ENCODE measurements at places on chromosomes 5 and 9.
A peak's percentile ranks its signal among the peaks of the same experiment; 100 is the strongest.

DNA sequence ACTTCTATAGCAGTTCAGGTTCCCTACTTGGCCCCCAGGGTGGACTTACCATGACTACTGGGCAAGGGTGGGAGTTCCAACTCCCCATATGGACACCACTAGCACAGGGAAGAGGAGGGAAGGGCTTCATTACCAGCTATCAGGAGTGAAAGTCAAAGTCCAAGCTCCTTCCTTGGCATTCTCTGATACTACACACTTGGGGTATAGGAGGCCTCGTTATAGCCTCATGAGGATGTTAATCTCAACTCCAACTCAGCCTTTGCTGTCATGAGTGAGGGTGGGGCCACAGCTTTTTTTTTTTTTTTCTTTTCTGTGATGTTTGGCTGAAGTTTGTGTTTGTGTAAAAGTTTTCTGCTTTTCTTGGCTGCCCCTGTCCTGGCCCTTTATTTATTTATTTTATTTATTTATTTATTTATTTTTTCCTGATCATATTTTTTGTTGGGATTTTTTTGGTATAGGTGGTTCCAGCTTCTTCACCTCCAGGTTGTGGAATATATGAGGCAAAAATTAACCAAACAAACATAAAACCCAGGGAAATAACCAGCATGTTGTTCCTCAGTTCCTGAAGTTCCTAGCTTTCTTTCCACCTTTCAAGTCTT, 8.7 kb downstream of the GARIN3 start:
- no peak for DNase-seq

GRCh38 chr9:114008667-114009410, 69.3 kb downstream of the AMBP start:
- no peak for DNase-seq

GRCh38 chr9:38352530-38353328, 39.8 kb upstream of the ALDH1B1 start:
- no peak for DNase-seq

DNA sequence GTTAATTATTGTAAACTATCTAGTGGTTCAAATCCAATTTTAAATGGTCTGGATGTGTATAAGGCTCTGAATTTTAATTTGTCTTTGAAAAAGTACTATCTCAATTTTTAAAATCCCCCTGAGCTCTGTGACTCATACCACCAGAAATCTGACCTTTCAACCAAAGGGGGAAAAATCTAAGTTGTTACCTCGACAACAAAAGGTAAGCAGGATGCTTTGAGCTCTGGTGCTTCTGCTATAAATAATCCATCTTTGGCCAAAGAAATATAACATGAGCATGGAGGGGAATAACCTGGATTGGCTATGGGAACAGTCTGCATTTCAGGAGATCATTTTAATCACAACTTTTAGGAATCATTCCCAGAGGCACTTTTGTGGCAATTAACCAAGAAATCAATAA, 76.3 kb upstream of the PCSK1 start:
- no peak for DNase-seq

- DNase-seq = no peak
These were observed 292.7 kb downstream of the RAB3C start for GRCh38 chr5:58875599-58875998.

DNA sequence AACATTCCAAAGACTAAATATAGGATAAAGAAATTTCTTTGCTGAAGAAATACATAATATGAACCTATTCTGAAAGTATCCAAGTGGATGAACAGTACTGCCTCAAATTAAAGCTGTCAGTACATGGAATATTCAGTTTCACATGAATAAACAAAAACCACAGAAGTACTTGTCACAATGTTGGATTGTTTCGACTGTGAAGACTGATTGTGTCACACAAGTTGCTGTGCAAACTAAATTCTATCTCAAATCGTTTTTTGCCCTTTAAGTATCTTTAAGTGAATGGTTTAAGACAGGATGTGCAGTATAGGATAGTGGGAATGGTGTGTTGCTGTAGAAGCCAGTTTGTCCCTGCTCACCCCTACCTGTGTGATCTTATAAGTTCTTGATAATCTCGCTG, 137.4 kb upstream of the OTULINL start:
- no peak for DNase-seq

- DNase-seq = no peak
These were observed 30.0 kb downstream of the TRIM32 start for GRCh38 chr9:116717150-116717549.

- no peak for DNase-seq
These were observed 188.8 kb downstream of the FBN2 start for GRCh38 chr5:128349044-128349858.

GRCh38 chr5:61831736-61832135, 474.3 kb upstream of the KIF2A start:
- DNase-seq = no peak

- no peak for DNase-seq
These were observed 2.6 kb upstream of the FOXB2 start for GRCh38 chr9:77016526-77017504.

- DNase-seq = no peak
These were observed 126.1 kb upstream of the PAPPA start for GRCh38 chr9:116027511-116027910.

DNA sequence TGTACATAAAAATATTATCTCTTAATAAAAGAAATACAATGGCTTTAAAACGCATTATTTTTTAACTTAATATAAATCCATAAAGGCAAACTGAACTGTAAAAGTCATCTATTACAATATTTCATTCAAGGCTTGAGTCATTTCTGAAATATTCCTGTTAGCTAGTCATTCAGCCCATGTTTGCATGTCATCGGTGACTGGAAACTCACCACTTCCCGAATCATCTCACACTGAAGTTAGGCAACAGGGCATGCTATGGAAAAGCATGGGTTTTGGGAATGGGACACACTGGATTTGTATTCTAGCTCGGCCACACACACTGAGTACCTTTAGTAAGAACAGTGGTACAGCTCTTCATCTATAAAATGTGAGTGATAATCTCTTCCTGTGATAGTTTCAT, 691.1 kb upstream of the C9orf72 start:
- no peak for DNase-seq

DNA sequence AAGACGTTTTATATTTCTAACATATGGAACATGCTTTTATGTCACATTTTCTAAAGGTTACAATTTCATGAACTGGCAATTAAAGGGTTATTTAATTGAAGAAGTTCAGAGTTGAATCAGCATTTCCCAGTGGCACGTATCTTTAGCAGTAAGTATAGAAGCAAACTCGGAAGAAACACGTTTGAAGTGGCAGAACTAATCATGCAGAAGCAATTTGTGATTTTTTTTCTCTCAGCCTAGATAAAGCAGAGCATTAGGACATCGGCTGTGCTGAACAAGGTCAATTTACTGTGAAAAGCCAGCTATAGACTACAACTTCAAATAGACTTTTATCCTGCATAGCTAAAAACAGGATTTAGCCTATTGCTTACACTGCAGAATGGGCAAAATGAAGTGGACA, 104.7 kb downstream of the ISL1 start:
- DNase-seq = no peak

- DNase-seq = no peak
These were observed 113.2 kb downstream of the TLE4 start for GRCh38 chr9:79684711-79685575.

DNA sequence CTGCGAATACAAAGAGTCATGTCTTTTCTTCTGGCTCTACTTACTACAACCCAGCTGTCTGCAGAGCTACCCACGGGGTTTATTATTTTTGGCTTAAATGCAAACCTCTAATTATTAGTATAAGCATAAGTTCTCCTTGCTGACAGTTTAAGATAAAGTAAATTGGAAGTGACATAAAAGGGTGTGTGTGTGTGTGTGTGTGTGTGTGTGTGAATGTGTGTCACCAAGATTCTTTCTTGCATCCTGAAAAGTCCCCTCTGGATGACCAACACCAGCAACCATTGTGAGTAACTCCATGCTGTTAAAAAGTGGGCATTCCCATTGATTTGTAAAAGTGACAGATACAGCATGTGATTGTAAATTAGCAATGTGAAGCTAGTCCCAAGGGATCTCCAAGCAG, 803.8 kb upstream of the ZNF608 start:
- no peak for DNase-seq

DNA sequence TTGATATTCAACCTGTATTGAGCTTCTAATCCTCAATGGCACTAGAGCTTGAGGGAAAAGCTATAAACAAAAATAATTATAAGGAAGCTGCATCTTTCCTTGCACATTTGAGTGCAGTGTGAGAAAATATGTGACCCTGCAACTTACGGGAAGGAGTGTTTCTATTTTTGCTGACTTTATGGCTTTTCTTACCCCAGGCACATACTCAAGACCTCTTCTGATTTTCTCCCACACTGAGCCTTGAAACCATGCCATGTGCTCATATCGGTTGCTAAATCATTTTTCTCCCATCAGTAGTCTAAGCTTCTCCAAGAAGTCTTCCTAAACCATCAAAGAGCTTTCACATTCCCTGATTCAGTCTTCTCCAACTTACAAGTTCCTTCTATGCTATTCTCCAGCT, 91.5 kb downstream of the CDH6 start:
- no peak for DNase-seq

GRCh38 chr9:131627648-131628458, 82.5 kb downstream of the PRRT1B start:
- peak; percentile 68 for DNase-seq

DNA sequence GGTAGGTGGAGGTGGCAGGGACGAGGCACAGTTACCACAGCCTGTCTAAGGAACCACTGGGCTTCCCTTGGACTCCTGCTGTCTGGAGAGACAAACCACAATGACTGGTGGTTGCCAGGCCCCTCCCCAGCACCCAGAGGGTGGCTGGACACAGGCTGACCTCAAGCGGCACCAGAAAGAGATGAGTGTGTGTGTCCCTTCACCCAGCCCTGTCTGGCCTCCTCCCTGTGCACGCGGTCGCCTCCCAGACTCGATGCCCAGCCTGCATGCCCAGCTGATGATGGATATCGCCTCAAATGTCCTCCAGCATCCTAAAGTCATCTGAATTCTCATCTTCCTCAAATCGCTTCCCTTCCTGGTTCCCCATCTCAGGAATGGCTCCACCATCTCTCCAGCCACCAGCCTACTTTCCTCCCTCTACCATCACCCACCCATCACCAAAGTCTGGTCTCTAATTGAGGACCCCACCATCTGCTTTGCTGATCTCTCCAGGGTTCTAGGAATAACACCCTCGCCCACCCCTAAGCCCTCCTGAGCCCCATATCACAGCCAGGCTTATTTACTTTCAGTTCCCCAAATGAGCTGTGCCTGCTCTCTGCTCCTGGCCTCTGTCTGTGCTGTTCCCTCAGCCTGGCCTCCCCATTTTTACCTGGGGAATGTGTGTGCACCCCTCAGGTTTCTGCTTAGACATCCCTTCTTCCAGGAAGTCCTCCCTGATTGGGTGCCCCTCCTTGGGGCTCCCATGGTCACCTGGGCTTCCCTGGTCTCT, 52.5 kb upstream of the GGTA1 start:
- no peak for DNase-seq

DNA sequence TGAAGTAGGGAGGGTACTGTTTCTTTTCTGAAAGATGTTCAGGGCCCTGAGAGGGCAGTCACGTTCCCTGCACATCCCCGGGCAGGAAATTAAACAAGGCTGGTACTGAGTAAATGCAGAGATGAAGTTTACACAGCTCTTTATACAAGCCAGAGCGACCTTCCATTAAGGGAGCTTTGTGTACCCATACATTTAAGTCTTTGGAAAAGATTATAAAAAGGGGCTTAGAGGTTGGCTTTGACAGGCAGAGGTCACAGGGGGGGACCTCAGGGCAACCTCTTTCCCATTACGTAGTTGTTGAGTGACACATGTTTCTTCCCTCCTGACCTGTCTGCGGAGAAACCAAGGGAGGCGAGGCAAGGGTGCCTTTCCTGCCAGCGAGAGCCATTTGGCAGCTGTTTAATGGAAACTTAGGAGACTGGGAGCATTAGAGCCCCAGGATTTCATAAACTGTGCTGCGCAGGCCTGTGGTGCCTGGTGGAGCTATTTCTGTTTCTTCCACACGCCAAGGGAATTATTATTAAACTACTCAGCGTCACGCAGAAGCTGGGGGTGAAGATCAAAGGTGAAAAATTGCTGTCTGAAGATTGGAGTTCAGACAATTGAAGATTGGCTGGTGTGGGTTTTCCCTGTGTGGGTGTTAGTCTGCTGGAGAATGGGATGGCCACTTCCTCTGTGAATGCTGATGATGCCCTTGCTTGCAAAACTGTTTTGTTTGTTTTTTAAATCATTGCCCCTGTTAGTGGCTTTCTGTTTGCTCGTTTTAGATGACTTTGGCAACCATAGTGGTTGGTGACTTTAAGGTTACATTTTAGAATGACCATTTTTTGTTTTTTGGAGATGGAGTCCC, 3.2 kb upstream of the SMIM32 start:
- no peak for DNase-seq

GRCh38 chr9:87337335-87338087, 160.2 kb upstream of the DAPK1 start:
- no peak for DNase-seq

- DNase-seq = no peak
These were observed 52.0 kb downstream of the SLC22A5 start for GRCh38 chr5:132421462-132421861.
